Anterior cingulate cortex (tissue), 58 donors: ENCODE measurements at places on chromosomes 7 and 10.

- no peak for DNase-seq
Measured at GRCh38 chr10:78184851-78185692, 151.4 kb downstream of the RPS24 start.

- DNase-seq = no peak
Measured at GRCh38 chr10:80585812-80586211, 48.1 kb downstream of the SH2D4B start.

GRCh38 chr10:96413151-96413787, 54.5 kb upstream of the OPALIN start:
- DNase-seq = no peak

- no peak for DNase-seq
Measured at GRCh38 chr7:108425714-108426275, 30.4 kb downstream of the NRCAM start.

DNA sequence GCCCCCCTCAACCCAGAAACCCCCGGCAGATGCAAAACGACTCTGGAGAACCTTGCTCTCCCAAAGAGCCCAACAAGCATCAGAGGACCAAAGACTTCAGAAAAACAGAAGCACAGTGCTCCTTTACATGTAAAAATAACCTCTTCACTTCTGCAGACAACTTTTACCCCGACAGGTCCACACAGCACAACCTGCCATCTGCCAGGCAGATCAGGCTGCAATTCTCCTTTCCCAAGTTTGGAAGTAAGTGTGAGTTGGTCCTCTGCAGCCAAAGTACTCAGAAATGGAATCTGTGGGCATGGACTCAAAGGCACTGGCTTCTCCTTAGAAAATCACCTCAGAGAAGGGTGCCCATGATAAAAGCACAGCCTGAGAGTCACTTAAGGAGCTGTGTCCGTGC, 26.0 kb downstream of the DOCK4 start:
- DNase-seq = no peak

GRCh38 chr10:547591-548081, 141.8 kb downstream of the DIP2C start:
- DNase-seq = no peak

GRCh38 chr10:74929197-74929596, 102.8 kb downstream of the KAT6B start:
- no peak for DNase-seq

- no peak for DNase-seq
Measured at GRCh38 chr7:115618676-115619075, 411.9 kb downstream of the TFEC start.

- no peak for DNase-seq
Measured at GRCh38 chr10:124174673-124175645, 81.6 kb upstream of the CHST15 start.

DNA sequence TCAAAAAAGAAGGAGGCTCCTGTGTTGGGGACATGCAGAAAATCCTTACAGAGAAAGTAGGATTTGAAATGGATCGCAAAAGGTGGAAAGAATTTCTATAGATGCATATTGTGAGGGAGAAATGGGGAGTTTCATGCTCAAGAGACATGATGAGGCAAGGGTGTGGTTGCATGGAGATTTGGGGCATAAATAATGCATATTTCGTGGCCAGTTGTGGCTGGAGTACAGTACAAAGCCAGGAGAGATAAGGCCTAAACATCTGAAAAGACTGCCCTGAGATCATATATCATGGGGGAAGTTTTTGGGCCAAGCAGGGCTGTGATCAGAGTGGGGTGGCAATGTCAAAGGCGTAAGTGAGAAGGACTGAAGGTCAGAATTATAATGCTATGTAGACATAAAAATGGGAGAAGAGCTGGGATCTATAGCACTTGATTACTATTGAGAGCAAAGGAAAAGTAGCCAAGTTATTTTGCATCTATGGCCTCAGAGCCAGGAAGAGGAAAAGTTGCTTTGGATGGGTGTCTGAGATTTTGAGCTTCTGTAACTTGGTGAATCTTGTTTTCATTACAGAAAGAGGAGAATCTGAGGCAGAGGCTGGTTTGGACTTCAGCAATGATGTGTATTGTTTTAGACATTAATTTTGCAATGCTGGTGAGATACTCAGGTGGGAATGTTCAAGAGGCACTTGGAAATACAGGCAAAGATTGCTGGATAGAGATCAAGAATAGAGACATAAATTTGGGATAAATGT, 166.6 kb downstream of the INHBA start:
- no peak for DNase-seq
